Chondrocyte (in vitro differentiated cells): ENCODE measurements at places on chromosomes 3 and 15. TPM values are rescaled to one million over a fixed set of nuclear protein-coding genes. Genes with fewer than 3 reads are reported as not detected.

DNA sequence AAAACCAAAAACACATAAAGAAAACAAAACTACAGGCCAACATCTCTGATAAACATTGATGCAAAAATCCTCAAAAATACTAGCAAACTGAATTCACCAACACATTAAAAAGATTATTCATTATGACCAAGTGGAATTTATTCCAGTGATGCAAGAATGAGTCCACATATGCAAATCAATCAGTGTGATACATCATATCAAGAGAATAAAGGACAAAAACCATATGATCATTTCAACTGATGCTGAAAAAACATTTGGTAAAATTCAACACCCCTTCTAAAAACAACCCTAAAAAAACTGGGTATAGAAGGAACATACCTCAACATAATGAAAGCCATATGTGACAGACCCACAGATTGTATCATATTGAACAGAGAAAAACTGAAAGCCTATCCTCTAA lies 265.6 kb upstream of the DCBLD2 start:
- no peak overlapping the region for H3K4me3 ChIP-seq
- peaks cover 12% of the 10 kb centered on the region for H3K36me3 ChIP-seq
- peaks cover 15% of the 10 kb centered on the region for H3K4me1 ChIP-seq
- no peaks in the 10 kb centered on the region for H3K27me3 ChIP-seq
- H3K27ac ChIP-seq = no peak overlapping the region

GRCh38 chr15:63189941-63190768 lies 749 bp downstream of the RAB8B start:
- peaks cover 64% of the 10 kb centered on the region for H3K4me1 ChIP-seq
- peak overlapping the region; percentile 84 for H3K4me3 ChIP-seq
- H3K36me3 ChIP-seq = no peaks in the 10 kb centered on the region
- peak overlapping the region; percentile 75 for H3K27ac ChIP-seq
- no peaks in the 10 kb centered on the region for H3K27me3 ChIP-seq

DNA sequence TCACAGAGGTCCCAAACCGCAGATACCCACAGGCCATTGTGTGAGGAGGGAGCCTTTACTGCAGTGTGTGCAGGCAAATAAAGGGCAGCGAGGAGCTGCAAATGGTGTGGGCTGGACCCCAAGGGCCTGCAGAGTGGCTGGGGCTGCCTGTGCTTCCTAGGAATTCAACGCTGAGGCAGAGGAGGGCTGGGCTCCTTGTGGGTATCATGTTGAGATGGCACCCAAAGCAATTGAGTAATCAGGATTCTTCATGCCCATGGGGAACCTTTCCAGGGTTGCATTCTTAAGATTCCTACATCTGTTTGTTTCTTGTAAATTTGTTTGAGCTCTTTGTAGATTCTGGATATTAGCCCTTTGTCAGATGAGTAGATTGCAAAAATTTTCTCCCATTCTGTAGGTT lies 85.4 kb upstream of the LIPC start:
- H3K36me3 ChIP-seq = peaks cover 2% of the 10 kb centered on the region
- no peak overlapping the region for H3K27ac ChIP-seq
- peaks cover 2% of the 10 kb centered on the region for H3K27me3 ChIP-seq
- peaks cover 4% of the 10 kb centered on the region for H3K4me1 ChIP-seq

DNA sequence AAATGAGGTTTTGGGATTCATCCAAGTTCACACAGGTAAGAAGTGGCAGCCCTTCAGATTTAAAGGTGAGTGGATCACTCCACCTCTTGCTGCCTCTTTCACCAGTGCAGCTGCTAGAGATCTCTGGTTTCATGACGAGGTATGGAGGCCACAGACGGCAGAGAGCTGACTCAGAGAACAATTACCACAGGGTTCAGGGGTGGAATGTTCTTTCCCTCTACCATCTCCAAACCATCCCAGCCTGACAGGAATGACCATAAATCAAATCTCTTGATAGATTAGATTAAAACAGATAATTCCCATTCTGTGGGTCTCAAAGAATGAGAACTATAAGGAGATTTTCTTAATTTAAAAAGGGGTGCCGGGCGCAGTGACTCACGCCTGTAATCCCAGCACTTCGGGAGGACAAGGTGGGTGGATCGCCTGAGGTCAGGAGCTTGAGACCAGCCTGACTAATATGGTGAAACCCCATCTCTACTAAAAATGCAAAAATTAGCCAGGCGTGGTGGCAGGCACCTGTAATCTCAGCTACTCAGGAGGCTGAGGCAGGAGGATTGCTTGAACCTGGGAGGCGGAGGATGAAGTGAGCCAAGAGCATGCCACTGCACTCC lies 174.2 kb upstream of the ATP11B start:
- no peak overlapping the region for H3K27ac ChIP-seq
- DNase-seq = no peak
- no peak overlapping the region for H3K4me3 ChIP-seq
- H3K4me1 ChIP-seq = no peaks in the 10 kb centered on the region
- peaks cover 9% of the 10 kb centered on the region for H3K27me3 ChIP-seq

DNA sequence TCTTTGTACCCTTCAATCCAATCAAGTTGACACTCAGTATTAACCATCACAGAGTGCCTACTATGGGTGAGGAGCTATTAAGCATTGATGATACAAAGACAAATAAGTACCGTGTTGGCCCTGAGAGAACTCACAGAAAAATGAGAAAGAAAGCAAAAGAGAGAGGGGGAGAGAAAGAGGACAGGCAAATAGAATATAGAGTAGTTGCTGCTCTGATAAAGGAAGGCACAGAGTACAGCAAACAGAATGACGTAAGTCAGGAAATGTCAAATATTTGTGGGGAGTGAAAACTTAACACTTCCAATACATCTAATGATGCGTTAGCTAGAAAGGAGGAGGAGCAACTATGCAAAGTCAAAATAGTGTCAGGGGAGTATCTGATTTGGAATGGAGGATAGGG lies 320.6 kb upstream of the KCNH8 start:
- no peaks in the 10 kb centered on the region for H3K4me1 ChIP-seq
- H3K27me3 ChIP-seq = no peaks in the 10 kb centered on the region
- no peak overlapping the region for H3K4me3 ChIP-seq

DNA sequence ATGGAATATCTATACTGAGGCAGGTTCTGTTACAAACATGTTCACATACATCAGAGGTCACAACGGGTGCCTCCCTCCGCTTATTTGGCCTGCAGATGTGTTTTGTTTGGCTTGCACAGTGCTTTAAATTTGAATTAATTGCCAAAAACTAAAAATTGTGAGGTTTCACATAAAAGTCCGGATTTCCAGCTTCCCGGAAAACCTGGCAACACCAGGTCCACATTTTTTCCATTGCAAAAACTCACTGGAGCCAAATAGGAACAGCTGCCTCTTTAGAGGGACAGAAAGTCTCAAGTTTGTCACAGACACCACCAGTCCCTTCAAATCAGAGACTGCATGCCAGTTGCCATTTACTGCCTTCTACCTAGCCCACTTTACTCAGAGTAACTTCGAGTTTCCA lies 205.9 kb upstream of the MDFIC2 start:
- peaks cover 6% of the 10 kb centered on the region for H3K27me3 ChIP-seq
- H3K4me1 ChIP-seq = peaks cover 23% of the 10 kb centered on the region
- H3K4me3 ChIP-seq = no peak overlapping the region
- DNase-seq = no peak

GRCh38 chr15:51106481-51106880 lies 11.8 kb upstream of the TNFAIP8L3 start:
- peaks cover 8% of the 10 kb centered on the region for H3K27me3 ChIP-seq
- H3K36me3 ChIP-seq = peaks cover 2% of the 10 kb centered on the region
- DNase-seq = no peak

- H3K27ac ChIP-seq = peak overlapping the region; percentile 100
- H3K4me1 ChIP-seq = peaks cover 63% of the 10 kb centered on the region
- H3K36me3 ChIP-seq = peaks cover 2% of the 10 kb centered on the region
- no peaks in the 10 kb centered on the region for H3K27me3 ChIP-seq
These were observed 1.8 kb downstream of the HES1 start for GRCh38 chr3:194137506-194138474.

- no peaks in the 10 kb centered on the region for H3K36me3 ChIP-seq
- DNase-seq = no peak
These were observed 10.5 kb upstream of the BLM start for GRCh38 chr15:90706394-90707327.

- peaks cover 9% of the 10 kb centered on the region for H3K4me1 ChIP-seq
- H3K27ac ChIP-seq = no peak within 1 kb of the TSS
- H3K36me3 ChIP-seq = no peaks in the 10 kb centered on the region
- H3K27me3 ChIP-seq = peaks cover 44% of the 10 kb centered on the region
These were observed at the start of gene CPEB1 for GRCh38 chr15:82647045-82647834. Gene CPEB1 (minus strand): TSS chr15:82647363. CDS start chr15:82628459, 18,904 bp downstream.

DNA sequence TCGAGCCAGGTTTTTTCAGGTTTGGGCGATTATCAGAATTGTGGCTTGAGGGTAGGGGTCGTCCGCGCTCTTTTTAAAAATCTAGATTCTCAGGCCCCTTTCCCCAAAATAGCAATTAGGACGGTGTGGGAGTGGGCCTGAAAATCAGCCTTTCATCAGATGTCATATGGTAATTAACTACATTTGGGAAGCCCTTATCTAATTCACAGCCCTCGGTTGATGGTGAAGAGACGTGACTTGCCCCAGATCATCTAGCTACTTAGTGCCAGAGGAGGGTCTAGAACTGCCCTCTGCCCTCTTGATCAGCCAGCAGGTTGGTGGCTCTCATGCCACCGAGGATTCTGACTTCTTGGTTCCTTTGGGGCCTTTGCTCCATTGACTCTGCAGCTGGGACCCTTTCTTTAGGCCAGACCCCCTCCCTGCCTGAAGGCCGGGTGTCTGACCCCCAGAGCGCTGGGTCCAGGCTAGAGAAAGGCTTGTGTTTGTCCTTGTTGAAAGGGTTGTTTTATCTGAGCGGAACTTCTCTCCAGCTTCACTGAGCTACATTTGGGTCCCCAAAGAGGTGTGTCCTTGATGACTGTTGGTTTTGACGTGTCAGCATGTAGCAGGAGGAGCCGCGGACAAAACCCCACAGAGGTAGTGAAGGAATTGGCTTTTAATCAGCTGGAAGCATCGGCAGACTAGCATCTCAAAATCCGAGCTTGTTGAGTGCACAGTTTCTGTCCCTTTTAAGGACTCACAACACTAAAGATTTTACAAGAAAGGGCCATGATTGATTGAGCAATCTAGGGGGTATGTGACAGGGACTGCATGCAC lies 857 bp downstream of the AEN start:
- H3K27ac ChIP-seq = peak overlapping the region; percentile 95
- peaks cover 43% of the 10 kb centered on the region for H3K4me1 ChIP-seq

GRCh38 chr15:50298340-50298739 lies 32.8 kb upstream of the HDC start:
- no peak overlapping the region for H3K27ac ChIP-seq
- H3K27me3 ChIP-seq = no peaks in the 10 kb centered on the region
- no peaks in the 10 kb centered on the region for H3K4me1 ChIP-seq
- no peak for DNase-seq

- no peak for DNase-seq
- H3K27ac ChIP-seq = no peak overlapping the region
- no peaks in the 10 kb centered on the region for H3K36me3 ChIP-seq
These were observed 198.5 kb upstream of the RARB start for GRCh38 chr3:25229586-25229985.

- H3K4me1 ChIP-seq = peaks cover 34% of the 10 kb centered on the region
- H3K4me3 ChIP-seq = no peak overlapping the region
- peaks cover 18% of the 10 kb centered on the region for H3K27me3 ChIP-seq
- no peak for DNase-seq
These were observed 5.6 kb downstream of the AHSG start for GRCh38 chr3:186618318-186618938.

- H3K36me3 ChIP-seq = peaks cover 5% of the 10 kb centered on the region
- no peak overlapping the region for H3K27ac ChIP-seq
- H3K4me1 ChIP-seq = peaks cover 9% of the 10 kb centered on the region
- H3K27me3 ChIP-seq = peaks cover 21% of the 10 kb centered on the region
These were observed 42.0 kb upstream of the ATP2B2 start for GRCh38 chr3:10547413-10547812.

DNA sequence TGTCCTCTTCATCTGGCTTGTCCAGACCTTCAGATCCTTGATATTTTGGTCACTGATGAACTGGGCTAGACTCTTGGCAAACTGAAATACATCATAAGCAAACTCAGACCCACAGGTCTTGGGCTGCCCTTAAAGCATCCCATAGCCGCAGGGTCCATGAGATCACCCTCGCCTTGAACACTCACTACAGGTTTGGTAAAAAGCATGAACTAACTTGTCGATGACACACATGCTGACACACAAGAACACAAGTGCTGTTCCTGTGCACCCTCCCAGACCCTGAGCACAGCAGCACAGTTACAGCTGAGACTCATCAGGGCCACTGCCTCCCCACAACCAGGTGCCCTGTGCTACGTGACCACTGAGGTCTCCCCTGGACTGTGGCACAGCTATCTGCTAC lies 21.0 kb downstream of the PFKFB4 start:
- H3K4me1 ChIP-seq = no peaks in the 10 kb centered on the region
- no peak overlapping the region for H3K4me3 ChIP-seq
- no peaks in the 10 kb centered on the region for H3K27me3 ChIP-seq
- no peak overlapping the region for H3K27ac ChIP-seq

GRCh38 chr3:195771646-195772300 lies 40.0 kb downstream of the MUC4 start:
- no peaks in the 10 kb centered on the region for H3K27me3 ChIP-seq
- no peak for DNase-seq
- H3K36me3 ChIP-seq = no peaks in the 10 kb centered on the region
- H3K4me1 ChIP-seq = no peaks in the 10 kb centered on the region
- no peak overlapping the region for H3K27ac ChIP-seq

GRCh38 chr15:52230073-52230472 lies 38.9 kb upstream of the GNB5 start:
- H3K4me3 ChIP-seq = no peak overlapping the region

- no peak overlapping the region for H3K27ac ChIP-seq
- no peak for DNase-seq
- no peaks in the 10 kb centered on the region for H3K36me3 ChIP-seq
- H3K4me3 ChIP-seq = no peak overlapping the region
- no peaks in the 10 kb centered on the region for H3K27me3 ChIP-seq
- H3K4me1 ChIP-seq = peaks cover 17% of the 10 kb centered on the region
These were observed 2.7 kb upstream of the FNDC3B start for GRCh38 chr3:172036541-172037215.

DNA sequence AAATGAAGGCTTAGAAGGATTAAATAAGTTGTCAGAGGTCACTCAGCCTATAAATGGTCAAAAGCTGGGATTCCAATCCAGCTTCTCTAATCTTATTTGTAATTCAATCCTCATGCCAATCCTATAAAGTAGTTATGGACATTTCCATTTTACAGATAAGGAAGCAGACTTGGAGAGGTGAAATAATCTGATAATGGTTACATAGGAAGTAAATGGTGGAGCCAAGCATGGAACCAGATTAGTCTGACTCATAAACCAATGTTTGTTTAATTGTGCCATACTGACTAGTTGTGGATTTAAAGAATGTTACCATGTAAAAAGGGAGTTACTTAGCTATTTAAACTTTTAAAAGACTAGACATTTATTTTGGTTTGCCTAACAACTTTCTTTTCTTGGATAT lies 59.7 kb downstream of the KCNAB1 start:
- peaks cover 1% of the 10 kb centered on the region for H3K36me3 ChIP-seq
- no peak overlapping the region for H3K27ac ChIP-seq
- no peak for DNase-seq
- no peaks in the 10 kb centered on the region for H3K27me3 ChIP-seq
- no peak overlapping the region for H3K4me3 ChIP-seq

The MKRN2OS gene
- not detected in 3 replicates for total RNA-seq

The CYP11A1 gene
- 0.32 to 0.54 TPM in 2 of 3 replicates, not detected in the other for total RNA-seq

The IL16 gene
- total RNA-seq = 1.1 to 2.5 TPM (median 2.0 TPM) in 3 replicates

The SNTN gene
- not detected in 3 replicates for total RNA-seq

The SENP8 gene
- total RNA-seq = 2.9 to 4.0 TPM (median 3.0 TPM) in 3 replicates

The HIGD2B gene
- total RNA-seq = not detected in 3 replicates

The GLDN gene
- total RNA-seq = 0.29 to 0.41 TPM (median 0.35 TPM) in 3 replicates

The FAM174B gene
- total RNA-seq = 11.0 to 24.0 TPM (median 21.9 TPM) in 3 replicates

The IL17RE gene
- total RNA-seq = 0.42 to 1.6 TPM (median 0.92 TPM) in 3 replicates
